ENCODE measurements at places on chromosomes 5 and 9.
A peak's percentile ranks its signal among the peaks of the same experiment; 100 is the strongest.

DNA sequence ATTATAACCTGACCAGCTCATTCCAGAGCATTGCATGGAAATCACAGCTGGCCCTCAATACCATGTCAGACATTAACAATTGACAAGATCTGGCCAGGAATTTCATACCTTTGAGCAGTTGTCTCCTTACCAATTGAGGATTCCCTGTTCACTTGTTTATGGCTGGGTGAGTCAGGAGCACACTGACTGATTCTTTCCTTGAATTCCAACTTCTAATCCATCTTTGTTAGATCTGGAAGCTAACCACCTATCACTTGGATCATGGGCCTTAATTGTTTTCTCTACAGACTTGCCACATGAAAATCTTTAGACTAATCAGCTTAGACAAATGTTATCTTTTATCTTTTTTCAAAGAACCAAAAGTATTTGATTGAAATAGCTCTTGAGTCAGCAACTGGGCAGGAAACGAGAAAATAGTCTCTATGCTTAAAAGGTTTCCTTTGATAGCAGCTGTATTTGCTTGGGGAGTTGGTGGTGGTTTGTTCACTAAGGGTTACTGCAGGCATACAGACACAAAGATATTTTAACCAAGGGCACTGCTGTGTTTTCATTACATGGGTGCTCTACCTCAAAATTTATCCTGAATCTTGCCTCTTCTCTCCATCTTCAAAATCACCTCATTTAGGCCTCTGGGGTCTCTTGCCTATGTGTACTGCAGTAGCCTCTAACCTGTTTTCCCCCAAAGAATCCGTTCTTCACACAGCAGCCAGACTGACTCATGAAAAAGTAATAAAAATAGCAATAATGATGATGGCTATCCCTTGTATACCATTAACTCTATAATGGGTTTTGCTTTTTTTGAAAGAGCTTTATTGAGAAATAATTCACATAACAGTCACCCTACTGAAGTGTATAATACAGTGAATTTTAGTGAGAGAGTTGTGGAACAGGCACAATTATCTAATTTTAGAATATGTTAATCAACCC lies 197.0 kb upstream of the NMUR2 start:
- DNase-seq = no peak

DNA sequence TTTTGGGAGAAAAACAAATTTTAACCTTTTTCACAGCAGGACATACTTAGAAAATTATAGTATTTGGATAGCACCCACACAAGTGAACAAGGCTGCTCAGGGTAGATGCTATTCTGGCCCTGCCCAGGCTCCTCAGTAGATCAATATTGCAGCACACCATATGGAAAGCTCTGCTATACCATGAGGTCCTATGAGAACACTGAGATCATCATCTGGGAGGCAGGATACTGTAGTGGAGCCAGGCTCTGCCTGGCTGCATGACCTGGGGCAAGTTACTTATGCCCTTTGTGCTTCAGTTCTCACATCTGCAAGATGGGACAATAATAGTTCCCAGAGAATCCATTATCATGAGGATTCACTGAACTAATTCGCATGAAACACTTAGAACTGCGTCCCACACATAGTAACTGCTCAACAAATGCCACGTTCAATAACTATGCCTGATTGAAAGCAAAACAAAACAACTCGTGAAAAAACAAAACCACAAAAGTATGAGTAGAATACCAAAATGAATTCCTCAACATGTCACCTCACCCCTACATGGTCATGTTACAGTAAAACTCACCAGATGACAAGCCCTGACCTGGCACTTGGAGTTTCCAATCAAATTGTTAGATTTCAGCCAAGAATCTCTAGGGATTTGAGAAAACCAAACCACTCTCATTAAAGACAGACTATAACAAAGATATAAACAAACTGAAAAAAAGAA lies 31.9 kb downstream of the ARSB start:
- DNase-seq = peak; percentile 34

GRCh38 chr9:134598884-134599245 lies 42.7 kb upstream of the COL5A1 start:
- peak; percentile 38 for DNase-seq

- no peak for DNase-seq
Observed at GRCh38 chr5:77984587-77984986, 208.4 kb upstream of the TBCA start.

GRCh38 chr5:91383956-91384300 lies 811 bp upstream of the ARRDC3 start:
- DNase-seq = peak; percentile 51

- no peak for DNase-seq
Observed at GRCh38 chr5:40017135-40017534, 592.4 kb upstream of the DAB2 start.

DNA sequence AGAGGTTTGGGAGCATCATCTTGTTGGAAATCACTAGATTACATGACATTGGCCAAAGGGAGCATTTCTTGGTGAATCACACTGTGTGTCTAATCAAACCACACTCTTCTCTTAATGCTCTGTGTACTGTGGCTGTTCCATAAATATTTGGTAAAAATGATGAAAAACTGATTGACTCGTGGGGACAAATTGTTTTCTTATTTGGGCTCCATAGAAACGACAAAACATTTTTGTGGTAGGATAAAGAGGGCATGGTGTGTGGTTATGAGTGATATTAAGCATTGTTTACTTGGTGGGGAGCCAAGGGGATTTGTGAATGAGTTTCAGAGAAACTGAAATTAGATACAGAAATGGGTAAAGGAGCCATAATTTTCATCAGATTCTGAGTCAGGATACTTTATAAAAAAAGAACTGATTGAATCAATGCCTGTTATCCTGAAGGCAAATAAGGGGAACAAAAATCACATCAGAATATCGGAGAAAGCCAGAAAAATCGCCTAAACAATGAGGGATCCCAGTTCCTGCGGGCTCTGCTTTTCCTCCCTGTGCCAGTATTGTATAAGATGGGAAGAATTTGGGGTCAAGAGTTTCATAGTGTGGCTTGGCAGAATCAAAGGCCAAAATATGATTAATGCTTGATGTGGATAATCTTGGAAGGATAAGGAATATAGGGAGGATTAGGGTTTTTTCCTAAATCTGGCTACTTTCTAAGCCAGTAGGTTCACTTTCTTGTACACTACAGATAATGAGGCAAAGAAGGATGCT lies 33.3 kb downstream of the FBXL7 start:
- DNase-seq = peak; percentile 79

GRCh38 chr5:104345222-104346016 lies 782.8 kb upstream of the NUDT12 start:
- DNase-seq = no peak

- DNase-seq = no peak
Observed at GRCh38 chr5:168672016-168672415, 92.8 kb upstream of the PANK3 start.

DNA sequence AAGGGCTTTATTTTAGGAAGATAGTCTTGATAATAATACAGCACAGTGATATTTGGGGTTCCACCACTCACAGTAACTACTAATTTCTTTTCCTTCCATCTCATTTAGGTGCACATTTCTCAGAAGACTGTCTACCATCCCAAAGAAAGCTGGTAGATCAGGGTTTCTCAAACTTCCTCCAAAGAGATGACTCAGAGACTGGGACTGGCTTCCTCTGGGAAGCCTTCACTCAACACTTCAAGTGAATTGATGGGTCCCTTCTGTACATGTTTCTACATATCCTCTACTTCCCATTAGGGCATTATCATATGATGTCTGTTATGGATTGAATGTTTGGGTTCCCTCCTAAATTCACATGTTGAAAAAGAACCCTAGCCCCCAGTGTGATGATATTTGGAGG lies 138.5 kb downstream of the SPOCK1 start:
- DNase-seq = peak; percentile 64

- DNase-seq = no peak
Observed at GRCh38 chr5:174972291-174972690, 247.9 kb downstream of the MSX2 start.

DNA sequence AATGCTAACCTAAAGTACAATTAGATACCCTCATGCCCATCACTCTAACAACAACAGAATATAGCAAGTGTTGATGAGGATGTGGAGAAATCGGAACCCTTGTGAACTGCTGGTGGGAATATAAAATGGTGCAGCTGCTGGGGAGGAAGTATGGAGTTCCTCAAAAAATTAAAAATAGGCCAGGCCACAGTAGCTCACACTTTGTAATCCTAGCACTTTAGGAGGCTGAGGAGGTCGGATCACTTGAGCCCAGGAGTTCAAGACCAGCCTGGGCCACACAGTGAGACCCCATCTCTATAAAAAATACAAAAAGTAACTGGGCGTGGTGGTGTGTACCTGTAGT lies 18.0 kb upstream of the MRNIP start:
- DNase-seq = no peak

- no peak for DNase-seq
Observed at GRCh38 chr5:386432-387341, 56.3 kb upstream of the EXOC3 start.

DNA sequence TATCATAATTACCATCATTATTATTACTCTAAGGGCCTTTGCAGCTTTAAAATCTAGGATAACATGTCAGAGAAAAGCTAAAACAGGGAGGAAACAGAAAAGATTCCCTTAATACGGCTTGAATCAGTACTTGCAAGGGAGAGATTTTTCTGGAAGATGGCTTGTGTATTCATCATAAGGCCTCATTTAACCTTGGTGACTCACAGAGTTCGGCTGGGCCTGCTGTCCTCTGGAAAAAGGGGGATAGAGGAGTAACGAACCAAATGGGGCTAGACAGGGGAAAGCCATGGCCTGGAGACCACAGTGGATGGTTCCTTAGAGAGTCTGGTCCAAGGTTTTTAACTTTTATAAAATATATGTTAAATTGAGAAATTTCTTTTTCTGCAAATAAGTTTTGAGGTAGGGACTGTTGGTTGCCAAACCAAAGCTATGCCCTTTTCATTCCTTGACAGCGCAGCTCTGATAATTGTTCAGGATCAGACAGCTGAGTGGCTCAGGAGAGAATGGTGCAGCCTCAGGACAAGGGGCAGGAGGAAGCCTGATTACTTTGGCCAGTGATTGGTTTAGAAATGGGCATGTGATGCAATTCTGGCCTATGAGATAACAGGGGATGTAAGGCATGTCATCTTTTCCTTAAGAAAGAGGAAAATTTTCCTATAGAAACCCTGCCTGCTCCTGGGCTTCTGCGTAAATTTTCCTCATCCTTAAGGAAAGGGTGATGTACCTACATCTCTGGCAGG lies 25.6 kb upstream of the GSN start:
- peak; percentile 90 for DNase-seq

DNA sequence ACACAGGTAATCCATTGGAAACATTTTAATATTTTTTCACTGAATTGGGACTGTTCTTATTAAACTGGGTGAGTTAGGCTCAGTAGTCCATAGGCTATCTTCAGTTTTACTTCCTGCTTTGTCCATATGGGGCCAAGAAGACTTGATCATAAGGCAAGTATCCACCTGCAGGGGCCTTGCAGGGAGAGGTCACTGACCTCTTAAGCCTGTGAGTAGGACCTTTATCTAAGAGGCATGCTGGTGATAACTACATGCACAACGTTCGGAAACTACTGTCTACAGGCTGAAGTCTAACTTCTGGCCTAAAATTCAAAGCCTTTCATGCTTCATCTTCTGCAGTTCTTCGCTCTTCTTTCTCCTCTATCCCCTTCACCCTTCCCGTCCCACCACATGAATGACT lies 60.1 kb upstream of the GRHPR start:
- DNase-seq = no peak

GRCh38 chr5:152649609-152650008 lies 244.5 kb upstream of the NMUR2 start:
- no peak for DNase-seq

DNA sequence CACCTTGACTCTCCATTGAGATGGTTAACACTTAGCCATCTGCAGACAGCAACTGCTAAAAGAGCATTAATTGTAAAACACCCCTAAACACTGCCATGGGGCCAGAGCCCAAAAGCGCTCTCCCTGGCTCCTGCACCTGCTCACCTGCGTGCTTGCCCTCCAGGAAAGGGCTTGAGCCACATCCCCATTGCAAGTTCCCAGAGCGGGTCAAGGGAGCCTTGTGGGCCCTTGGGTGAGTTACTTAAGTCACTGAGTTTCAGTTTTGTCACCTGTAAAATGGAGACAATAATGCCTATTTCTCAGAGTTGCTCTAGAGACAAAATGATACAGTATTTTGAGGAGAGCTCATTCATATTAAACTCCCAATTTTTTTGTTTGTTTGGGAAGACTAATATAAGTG lies 967.8 kb downstream of the PTPRD start:
- DNase-seq = no peak
